ENCODE measurements at places on chromosomes 1 and 21. TPM values are rescaled to one million over a fixed set of nuclear protein-coding genes. Genes with fewer than 3 reads are reported as not detected.

- H3K4me3 ChIP-seq, result no peak overlapping the region
- no peaks in the 10 kb centered on the region for H3K27me3 ChIP-seq
- peak; percentile 40 for DNase-seq
- no peaks in the 10 kb centered on the region for H3K36me3 ChIP-seq
These were observed 270.7 kb upstream of the C1orf174 start for GRCh38 chr1:4170548-4171340.

Gene ORC1
- polyA plus RNA-seq, result 1.2 TPM

Gene C1orf185
- polyA plus RNA-seq, result not detected

Gene CCDC24
- 16.7 TPM for polyA plus RNA-seq

DNA sequence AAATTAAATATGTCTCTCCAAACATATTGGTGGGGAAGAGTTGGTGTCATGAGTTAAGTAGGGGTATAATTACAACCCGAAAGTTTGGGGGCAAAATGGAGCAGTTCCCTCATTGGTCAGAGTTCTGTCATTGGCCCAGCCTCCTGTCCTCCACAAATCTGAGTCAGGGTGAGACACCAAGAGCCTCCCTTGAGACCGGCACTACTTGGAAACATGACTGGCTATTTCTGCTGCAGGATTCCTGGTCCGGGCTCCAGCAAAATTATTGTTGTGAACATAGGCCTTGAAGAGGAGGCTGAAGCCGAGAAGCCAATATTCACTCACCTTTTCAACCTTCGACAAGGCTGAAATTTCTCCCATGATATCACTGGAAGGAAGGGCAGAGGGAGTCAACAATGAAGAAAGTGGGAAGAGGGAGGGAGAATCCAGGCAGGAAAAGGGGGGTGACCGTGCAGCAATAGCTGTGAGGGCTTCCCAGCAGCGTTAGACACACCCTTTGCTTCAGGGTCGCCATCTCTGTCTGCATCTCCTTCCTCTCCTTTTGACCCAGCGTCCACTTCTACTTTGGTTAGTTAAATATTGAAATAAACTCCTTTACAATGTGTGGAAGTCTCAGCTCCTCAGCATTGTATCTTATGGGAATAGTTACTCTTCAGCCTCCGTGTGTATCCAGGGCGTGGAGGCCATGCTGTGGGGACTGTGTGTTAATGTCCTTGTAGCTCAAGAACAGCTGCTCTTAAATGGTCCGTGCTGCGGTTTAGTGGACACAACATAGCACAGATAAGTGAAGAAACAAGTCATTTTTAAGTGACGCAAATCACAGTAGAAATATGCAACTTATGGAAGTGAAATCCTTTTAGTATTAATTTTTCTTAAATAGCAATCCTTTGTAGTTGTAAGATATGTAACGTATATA lies 307.4 kb downstream of the DISC1 start:
- H3K4me1 ChIP-seq, result no peaks in the 10 kb centered on the region
- DNase-seq, result no peak
- no peak overlapping the region for H3K4me3 ChIP-seq
- H3K27me3 ChIP-seq, result no peaks in the 10 kb centered on the region
- H3K36me3 ChIP-seq, result no peaks in the 10 kb centered on the region

- no peak overlapping the region for H3K27ac ChIP-seq
- no peak overlapping the region for H3K4me3 ChIP-seq
- H3K36me3 ChIP-seq, result no peaks in the 10 kb centered on the region
- H3K4me1 ChIP-seq, result no peaks in the 10 kb centered on the region
These were observed 264.4 kb downstream of the PTPRC start for GRCh38 chr1:198903203-198903602.

- no peaks in the 10 kb centered on the region for H3K36me3 ChIP-seq
- no peak overlapping the region for H3K4me3 ChIP-seq
- H3K27me3 ChIP-seq, result no peaks in the 10 kb centered on the region
- DNase-seq, result no peak
These were observed 32.1 kb upstream of the OPRD1 start for GRCh38 chr1:28779751-28780408.

DNA sequence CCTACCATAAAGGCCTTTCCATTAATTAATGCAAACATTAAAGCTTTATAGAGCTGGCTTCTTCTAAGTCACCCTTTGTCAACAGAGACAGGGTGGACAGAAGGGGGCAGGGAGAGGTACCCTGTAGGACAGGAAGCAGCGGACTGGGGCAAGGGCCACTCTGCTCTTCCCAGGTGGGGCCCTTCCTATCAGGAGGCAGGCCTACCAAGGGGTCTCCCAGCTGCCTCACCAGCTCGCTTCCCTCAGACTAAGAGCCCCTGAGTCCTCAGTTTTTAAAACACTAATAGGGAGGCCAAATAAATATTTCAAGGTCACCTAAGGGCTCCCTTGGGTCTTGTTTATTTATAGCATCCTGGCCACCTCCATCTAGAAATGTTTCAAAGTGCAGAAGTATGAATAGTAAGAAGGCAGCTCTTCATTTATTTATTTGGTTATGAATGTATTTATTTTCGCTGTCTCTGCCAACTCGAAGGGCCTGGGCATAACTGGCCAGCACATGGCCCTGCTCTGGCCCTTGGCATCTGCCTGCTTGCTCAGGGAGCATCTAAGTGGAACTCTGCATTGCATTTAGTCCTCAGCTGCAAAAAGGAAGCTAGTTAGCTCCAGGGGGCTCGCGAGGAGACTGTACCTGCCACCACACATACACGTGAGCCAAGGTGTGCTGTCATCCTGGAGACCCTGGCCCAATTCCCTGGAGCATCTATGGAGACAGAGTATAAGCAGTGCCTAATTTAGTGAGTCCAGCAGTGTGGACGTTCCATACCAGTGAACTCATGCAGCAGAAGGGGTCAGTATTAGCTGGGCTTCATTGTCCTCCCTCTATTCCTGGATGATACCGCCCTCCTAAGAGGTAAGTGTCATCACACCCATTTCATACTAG lies 395.1 kb upstream of the VAMP3 start:
- no peaks in the 10 kb centered on the region for H3K36me3 ChIP-seq
- H3K4me3 ChIP-seq, result no peak overlapping the region
- no peak overlapping the region for H3K27ac ChIP-seq
- DNase-seq, result peak; percentile 38
- no peaks in the 10 kb centered on the region for H3K27me3 ChIP-seq
- peaks cover 22% of the 10 kb centered on the region for H3K4me1 ChIP-seq

- no peak overlapping the region for H3K4me3 ChIP-seq
- H3K4me1 ChIP-seq, result peaks cover 21% of the 10 kb centered on the region
These were observed 2.7 kb upstream of the KIF21B start for GRCh38 chr1:201026234-201026633.

- H3K36me3 ChIP-seq, result peaks cover 9% of the 10 kb centered on the region
- no peaks in the 10 kb centered on the region for H3K27me3 ChIP-seq
- H3K4me1 ChIP-seq, result no peaks in the 10 kb centered on the region
- no peak overlapping the region for H3K4me3 ChIP-seq
These were observed 68.9 kb downstream of the UCK2 start for GRCh38 chr1:165896277-165896676.

Gene RGS16
- 4.4 TPM for polyA plus RNA-seq

GRCh38 chr1:183936791-183937190 lies 100.7 kb downstream of the COLGALT2 start:
- no peaks in the 10 kb centered on the region for H3K27me3 ChIP-seq
- no peak for DNase-seq
- H3K4me1 ChIP-seq, result peaks cover 20% of the 10 kb centered on the region
- H3K4me3 ChIP-seq, result no peak overlapping the region
- H3K36me3 ChIP-seq, result peaks cover 18% of the 10 kb centered on the region
- H3K27ac ChIP-seq, result no peak overlapping the region

- H3K36me3 ChIP-seq, result no peaks in the 10 kb centered on the region
- no peak overlapping the region for H3K27ac ChIP-seq
- H3K27me3 ChIP-seq, result no peaks in the 10 kb centered on the region
- DNase-seq, result no peak
- no peaks in the 10 kb centered on the region for H3K4me1 ChIP-seq
- H3K4me3 ChIP-seq, result no peak overlapping the region
These were observed 37.3 kb upstream of the KHDRBS1 start for GRCh38 chr1:31976401-31976800.

Gene SLC45A1
- not detected for polyA plus RNA-seq

Gene ACTN2
- 0.55 TPM for polyA plus RNA-seq

GRCh38 chr1:174996476-174996875 lies 3.3 kb upstream of the CACYBP start:
- peaks cover 22% of the 10 kb centered on the region for H3K4me1 ChIP-seq
- H3K4me3 ChIP-seq, result no peak overlapping the region
- no peaks in the 10 kb centered on the region for H3K27me3 ChIP-seq

Gene SLC26A9
- polyA plus RNA-seq, result 0.60 TPM

- no peak for DNase-seq
- H3K27me3 ChIP-seq, result no peaks in the 10 kb centered on the region
- H3K27ac ChIP-seq, result no peak overlapping the region
- no peaks in the 10 kb centered on the region for H3K4me1 ChIP-seq
- H3K36me3 ChIP-seq, result no peaks in the 10 kb centered on the region
- H3K4me3 ChIP-seq, result no peak overlapping the region
These were observed 51.4 kb downstream of the ADCY10 start for GRCh38 chr1:167862432-167863076.

- H3K27ac ChIP-seq, result no peak overlapping the region
- H3K4me1 ChIP-seq, result no peaks in the 10 kb centered on the region
- H3K4me3 ChIP-seq, result no peak overlapping the region
- H3K36me3 ChIP-seq, result no peaks in the 10 kb centered on the region
These were observed 115.7 kb downstream of the KCNJ6 start for GRCh38 chr21:37800456-37801061.

- H3K4me3 ChIP-seq, result no peak overlapping the region
- no peak overlapping the region for H3K27ac ChIP-seq
- no peak for DNase-seq
These were observed 10.7 kb upstream of the MYOCOS start for GRCh38 chr1:171611306-171611705.

DNA sequence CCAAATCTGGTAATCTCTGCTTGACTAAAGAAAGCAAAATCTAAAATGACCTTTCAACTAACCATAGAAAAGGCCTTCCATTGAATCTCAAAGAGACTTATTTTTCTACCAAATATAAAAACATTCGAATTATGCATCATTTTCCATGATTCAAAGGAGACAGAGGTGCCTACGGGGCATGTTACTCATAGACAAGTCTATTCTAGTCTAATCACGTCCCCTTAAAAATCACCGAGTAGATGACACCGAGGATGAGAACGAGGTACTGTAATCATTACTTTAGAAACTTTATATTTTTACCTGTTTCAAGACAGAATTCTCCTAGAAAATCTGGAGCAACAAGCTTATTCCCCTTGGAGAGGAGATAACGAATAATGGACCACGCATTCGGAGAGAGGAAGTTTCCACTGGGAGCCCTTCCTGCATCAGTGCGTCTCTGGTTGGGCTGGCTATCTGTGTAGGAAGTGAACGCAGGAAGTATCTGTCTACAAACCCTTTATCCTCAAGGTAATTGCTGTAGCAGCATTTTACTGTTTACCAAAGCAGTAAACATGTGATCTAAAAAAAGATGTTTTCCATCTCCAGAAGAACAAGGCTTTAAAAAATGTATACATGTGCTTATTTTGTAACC lies 9.5 kb downstream of the ERG start:
- H3K27ac ChIP-seq, result no peak overlapping the region
- H3K4me1 ChIP-seq, result no peaks in the 10 kb centered on the region
- H3K36me3 ChIP-seq, result no peaks in the 10 kb centered on the region
- H3K27me3 ChIP-seq, result no peaks in the 10 kb centered on the region
- DNase-seq, result no peak

Gene MTR
- 1.2 TPM for polyA plus RNA-seq

DNA sequence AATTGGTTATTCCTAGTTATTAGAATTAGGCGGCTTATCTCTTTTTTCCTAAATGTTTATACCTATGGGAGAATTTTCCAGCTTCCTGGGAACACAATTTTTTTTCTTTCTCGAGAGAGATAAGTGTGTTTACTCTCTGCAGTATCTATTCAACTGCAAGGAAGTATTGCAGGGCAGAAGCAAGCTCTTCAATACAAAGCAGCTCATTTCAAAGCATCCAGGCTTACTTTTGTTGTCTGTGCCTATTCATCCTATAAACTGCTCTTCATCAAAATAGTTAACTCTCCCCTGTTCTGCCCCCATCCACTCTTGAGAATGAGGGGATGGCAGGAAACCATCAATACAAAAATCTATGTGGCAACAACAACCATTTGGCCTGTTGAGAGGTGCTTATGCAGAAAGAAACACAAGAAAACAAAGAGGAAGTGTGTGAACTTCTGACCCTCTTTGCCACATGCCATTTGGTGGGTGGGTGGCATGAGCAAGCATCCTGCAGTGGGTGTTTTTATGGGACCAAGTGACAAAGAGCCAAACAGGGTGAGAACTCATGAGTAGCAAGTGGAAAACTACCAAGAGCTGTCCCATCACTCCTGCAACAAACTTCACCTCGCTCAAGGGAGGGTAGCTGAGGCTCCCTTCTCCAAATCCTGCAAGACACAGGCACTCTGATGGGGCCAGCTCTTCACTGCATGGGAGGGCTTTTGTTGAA lies 50.6 kb upstream of the MRPS6 start:
- H3K27me3 ChIP-seq, result no peaks in the 10 kb centered on the region
- no peak overlapping the region for H3K4me3 ChIP-seq
- H3K36me3 ChIP-seq, result no peaks in the 10 kb centered on the region
- peaks cover 23% of the 10 kb centered on the region for H3K4me1 ChIP-seq
- peak overlapping the region; percentile 16 for H3K27ac ChIP-seq

Gene UBL4B
- not detected for polyA plus RNA-seq

GRCh38 chr1:28893403-28894102 lies 20.8 kb upstream of the EPB41 start:
- peaks cover 10% of the 10 kb centered on the region for H3K4me1 ChIP-seq
- no peak overlapping the region for H3K4me3 ChIP-seq
- no peaks in the 10 kb centered on the region for H3K27me3 ChIP-seq
- no peak overlapping the region for H3K27ac ChIP-seq

Gene KLHDC9
- 9.6 TPM for polyA plus RNA-seq

GRCh38 chr1:47725511-47725991 lies 271.6 kb downstream of the TRABD2B start:
- H3K4me1 ChIP-seq, result no peaks in the 10 kb centered on the region
- peaks cover 55% of the 10 kb centered on the region for H3K27me3 ChIP-seq
- H3K36me3 ChIP-seq, result no peaks in the 10 kb centered on the region
- H3K4me3 ChIP-seq, result peak overlapping the region; percentile 2
- no peak overlapping the region for H3K27ac ChIP-seq

DNA sequence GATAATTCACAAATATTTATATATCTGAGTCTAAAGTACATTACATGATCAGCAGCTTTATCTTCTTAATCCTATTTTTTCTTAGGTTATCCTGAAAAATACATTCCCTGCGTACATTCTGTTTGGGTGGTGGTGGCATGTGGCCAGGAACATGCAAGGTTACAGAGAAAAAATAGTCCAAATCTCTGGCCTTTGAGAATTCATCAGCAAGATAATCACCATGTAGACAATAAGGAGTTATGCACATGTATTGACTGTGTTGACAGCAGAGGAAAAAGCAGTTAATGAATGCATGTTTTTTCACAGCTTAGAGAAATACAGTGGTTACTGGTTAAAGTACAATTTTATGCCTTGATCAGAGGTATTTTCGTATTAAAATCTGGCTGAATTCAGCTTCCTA lies 49.0 kb downstream of the ABCA4 start:
- H3K27ac ChIP-seq, result no peak overlapping the region
- peaks cover 70% of the 10 kb centered on the region for H3K4me1 ChIP-seq
- H3K27me3 ChIP-seq, result no peaks in the 10 kb centered on the region
- DNase-seq, result no peak

Data from sigmoid colon (tissue), 7 donors.